ENCODE measurements at places on chromosomes 16 and 17. TPM values are rescaled to one million over a fixed set of nuclear protein-coding genes. Genes with fewer than 3 reads are reported as not detected.

UBE2G1 gene
- total RNA-seq, result 62.9 TPM

MYL11 gene
- total RNA-seq, result 1.5 TPM

GUCY2D gene
- not detected for total RNA-seq

ALOX15 gene
- not detected for total RNA-seq

ABCC6 gene
- total RNA-seq, result not detected

SUZ12 gene
- 24.7 TPM for total RNA-seq

USP10 gene
- 82.3 TPM for total RNA-seq

DNA sequence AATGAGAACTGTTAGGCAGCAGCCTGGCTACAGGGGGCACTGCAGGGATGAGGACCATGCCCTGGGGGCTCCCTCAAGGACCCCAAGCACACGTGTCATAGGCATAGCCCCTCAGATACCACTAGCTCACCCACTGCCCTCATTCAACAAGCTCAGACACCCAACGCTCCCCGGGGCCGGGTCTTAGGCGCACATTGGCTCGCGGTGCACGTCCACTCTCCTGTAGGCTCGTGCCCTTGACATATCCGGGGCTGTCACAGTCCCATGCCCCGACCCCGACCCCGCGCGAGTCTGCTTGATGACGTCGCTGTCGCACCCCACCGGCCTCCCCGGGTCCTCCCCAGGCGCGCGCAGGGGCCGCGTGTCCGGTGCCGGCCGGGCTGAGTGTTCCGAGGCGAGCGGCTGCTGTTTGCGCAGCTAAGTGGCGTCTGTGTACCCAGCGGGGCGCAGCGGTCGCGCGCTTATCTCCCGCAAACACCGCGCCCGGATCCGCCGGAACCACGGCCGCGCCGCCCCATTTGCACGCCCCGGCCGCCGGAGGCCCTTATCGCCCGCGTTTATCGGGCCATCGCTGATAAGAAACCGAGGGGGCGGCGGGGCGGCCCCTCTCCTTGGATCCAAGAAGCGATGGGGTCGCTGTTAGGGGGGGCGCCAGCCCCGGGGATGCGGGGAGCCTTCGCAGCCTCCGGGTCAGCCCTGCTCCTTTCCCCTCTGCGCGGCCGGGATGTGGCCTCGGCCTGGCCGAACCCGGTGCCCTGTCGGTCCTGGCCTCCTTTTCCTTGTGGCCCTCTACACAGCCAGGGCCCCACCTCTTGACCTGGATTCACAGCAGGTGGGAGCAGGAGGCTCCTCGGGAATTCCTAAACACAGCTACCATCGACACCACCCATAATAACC is 20.7 kb upstream of the NAGS start:
- no peak overlapping the region for H3K4me3 ChIP-seq
- H3K27me3 ChIP-seq, result peaks cover 70% of the 10 kb centered on the region
- H3K27ac ChIP-seq, result no peak overlapping the region
- no peak for DNase-seq
- H3K4me1 ChIP-seq, result no peaks in the 10 kb centered on the region
- no peaks in the 10 kb centered on the region for H3K36me3 ChIP-seq

- no peak for DNase-seq
- no peak overlapping the region for H3K4me3 ChIP-seq
- H3K27ac ChIP-seq, result no peak overlapping the region
- no peaks in the 10 kb centered on the region for H3K27me3 ChIP-seq
- H3K36me3 ChIP-seq, result no peaks in the 10 kb centered on the region
Measured at GRCh38 chr16:76571755-76572154, 294.6 kb downstream of the CNTNAP4 start.

DNA sequence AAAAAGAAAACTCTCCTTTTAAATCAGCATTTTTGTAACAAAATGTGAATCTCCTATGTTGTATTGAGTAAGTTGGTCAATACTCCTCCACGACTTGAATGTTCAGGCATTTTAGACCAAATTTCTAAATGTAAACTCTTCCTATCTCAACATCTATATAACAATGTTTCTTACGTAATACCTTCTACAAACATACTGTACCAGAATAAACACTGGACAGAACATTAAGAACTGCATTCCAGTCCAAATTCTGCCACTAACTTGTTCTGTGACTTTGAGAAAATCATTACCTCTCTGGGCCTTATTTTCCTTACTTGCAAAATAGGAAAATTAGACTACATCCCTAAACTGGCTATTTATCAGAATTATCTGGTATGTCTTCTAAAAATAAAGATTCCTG is 40.1 kb downstream of the AKAP10 start:
- H3K36me3 ChIP-seq, result peaks cover 18% of the 10 kb centered on the region
- no peak for DNase-seq
- H3K27ac ChIP-seq, result peak overlapping the region; percentile 3
- H3K27me3 ChIP-seq, result no peaks in the 10 kb centered on the region
- H3K4me3 ChIP-seq, result no peak overlapping the region
- peaks cover 49% of the 10 kb centered on the region for H3K4me1 ChIP-seq

- H3K27ac ChIP-seq, result no peak overlapping the region
- H3K4me3 ChIP-seq, result no peak overlapping the region
- peaks cover 18% of the 10 kb centered on the region for H3K36me3 ChIP-seq
- DNase-seq, result no peak
- H3K4me1 ChIP-seq, result no peaks in the 10 kb centered on the region
Measured at GRCh38 chr17:74393346-74393942, 26.1 kb downstream of the GPR142 start.

GRCh38 chr17:41664587-41665565 is 23.8 kb upstream of the EIF1 start:
- peak overlapping the region; percentile 86 for H3K4me3 ChIP-seq
- DNase-seq, result no peak
- H3K36me3 ChIP-seq, result no peaks in the 10 kb centered on the region
- peaks cover 10% of the 10 kb centered on the region for H3K27me3 ChIP-seq
- no peak overlapping the region for H3K27ac ChIP-seq
- peaks cover 21% of the 10 kb centered on the region for H3K4me1 ChIP-seq

GRCh38 chr16:20409398-20410120 is at the start of gene ACSM5:
TSS of gene ACSM5 (plus strand) at chr16:20409534. CDS start at chr16:20411485, 1,951 bp downstream.
- 0 out of 2 replicates have a peak, but pooled peaks cover 5% of the 10 kb centered on the region for H3K36me3 ChIP-seq
- H3K4me3 ChIP-seq, result no peak within 1 kb of the TSS
- H3K27me3 ChIP-seq, result peaks cover 2% of the 10 kb centered on the region
- no peaks in the 10 kb centered on the region for H3K4me1 ChIP-seq
- no peak within 1 kb of the TSS for H3K27ac ChIP-seq

DNA sequence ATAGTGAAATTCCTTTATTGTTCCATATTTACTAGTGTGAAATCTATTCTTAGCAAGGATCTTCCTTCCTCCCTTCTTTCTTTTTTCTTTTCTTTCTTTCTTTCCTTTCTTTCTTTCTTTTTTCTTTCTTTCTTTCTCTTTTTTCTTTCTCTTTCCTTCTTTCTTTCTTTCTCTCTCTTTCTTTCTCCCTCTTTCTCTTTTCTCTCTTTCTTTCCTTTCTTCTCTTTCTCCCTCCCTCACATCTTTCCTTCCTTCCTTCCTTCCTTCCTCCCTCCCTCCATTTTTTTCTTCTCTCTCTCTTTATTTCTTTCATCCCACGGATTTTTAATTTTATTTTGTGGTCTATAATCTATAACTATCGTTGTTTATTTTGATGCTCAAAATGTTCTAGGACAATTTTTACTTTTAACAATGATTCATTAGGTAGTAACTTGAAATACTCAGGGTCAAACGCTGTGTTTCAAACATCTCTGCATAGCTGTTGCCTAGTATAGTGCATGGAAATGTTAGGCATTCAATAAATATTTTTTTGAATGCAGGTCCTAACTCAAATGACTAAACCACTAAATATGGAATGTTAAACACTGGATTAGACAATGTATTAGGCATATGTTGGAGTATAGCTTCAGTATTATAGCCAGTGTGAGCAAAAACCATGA is 178.3 kb downstream of the MAP2K6 start:
- peak; percentile 89 for DNase-seq
- peak overlapping the region; percentile 73 for H3K4me3 ChIP-seq
- no peaks in the 10 kb centered on the region for H3K27me3 ChIP-seq
- H3K36me3 ChIP-seq, result no peaks in the 10 kb centered on the region
- peak overlapping the region; percentile 90 for H3K27ac ChIP-seq
- peaks cover 64% of the 10 kb centered on the region for H3K4me1 ChIP-seq

DNA sequence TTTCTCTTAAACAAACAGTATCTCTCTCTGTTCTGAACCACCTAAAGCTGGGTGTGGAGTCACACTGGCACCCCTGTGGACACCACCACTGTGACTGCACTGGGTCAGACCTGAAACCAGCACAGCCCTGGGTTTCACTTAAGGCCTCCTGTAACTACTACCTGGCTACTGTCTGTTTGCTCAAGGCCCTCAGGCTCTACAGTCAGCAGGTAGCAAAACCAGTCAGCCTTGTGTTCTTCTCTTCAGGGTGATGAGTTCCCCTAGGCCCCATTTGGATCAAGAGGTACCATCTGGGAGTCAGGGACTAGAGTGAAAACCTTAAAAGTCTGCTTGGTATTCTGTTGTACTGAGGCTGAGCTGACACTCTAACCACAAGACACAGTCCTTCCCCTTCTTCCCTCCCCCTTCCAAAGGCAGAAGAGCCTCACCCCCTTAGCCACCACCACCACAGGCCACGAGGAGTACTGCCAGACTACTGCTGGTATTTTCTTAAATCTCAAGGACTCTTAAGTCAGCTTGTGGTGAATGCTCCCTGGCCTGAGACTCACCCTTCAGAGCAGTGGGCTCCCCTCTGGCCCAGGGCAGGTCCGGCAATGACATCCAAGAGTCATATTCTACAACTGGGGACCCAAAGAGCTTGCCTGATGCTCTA is 153.2 kb upstream of the MON1B start:
- no peak overlapping the region for H3K4me3 ChIP-seq
- no peak overlapping the region for H3K27ac ChIP-seq
- DNase-seq, result no peak
- H3K36me3 ChIP-seq, result no peaks in the 10 kb centered on the region

DNA sequence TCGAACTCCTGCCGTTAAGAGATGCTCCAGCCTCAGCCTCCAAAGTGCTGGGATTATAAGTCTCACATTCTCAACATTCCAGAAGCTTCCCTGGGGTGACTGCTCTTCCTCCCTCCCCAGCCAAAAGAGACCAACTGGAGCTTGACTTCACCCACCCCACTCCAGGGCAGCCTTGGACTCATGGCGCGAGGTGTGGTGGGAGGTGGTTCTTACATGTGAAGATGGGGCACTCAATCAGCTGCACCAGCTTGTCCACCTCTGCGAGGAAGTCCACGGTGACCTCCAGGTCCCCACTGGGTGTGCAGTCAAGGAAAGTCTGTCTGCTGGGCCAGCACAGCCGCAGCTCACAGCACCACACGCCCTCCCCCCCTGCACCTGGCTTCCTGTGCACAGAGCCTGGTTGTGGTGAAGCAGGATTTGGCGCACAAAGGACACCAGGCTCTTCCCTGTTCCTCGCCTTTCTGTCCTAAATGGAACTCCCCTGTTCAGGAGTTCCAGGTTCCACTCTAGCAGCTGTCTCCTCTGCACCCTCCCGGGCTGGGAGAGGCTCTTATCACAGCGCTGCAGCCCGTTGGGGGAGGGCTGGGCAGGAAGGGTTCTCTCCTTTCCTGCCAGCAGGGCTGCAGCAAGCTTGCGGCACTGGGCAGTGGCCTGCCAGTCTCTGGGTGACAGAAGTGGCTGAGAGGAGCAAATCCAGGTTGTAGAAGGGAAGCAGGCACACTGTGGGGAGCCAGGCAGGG is 9.6 kb upstream of the MTSS2 start:
- no peak for DNase-seq
- peaks cover 12% of the 10 kb centered on the region for H3K36me3 ChIP-seq
- peak overlapping the region; percentile 4 for H3K4me3 ChIP-seq
- H3K27ac ChIP-seq, result peak overlapping the region; percentile 77

GRCh38 chr17:49191409-49191916 is 18.9 kb downstream of the GNGT2 start:
- H3K4me1 ChIP-seq, result peaks cover 24% of the 10 kb centered on the region
- H3K27me3 ChIP-seq, result peaks cover 17% of the 10 kb centered on the region
- DNase-seq, result no peak
- H3K36me3 ChIP-seq, result no peaks in the 10 kb centered on the region
- H3K27ac ChIP-seq, result peak overlapping the region; percentile 97
- H3K4me3 ChIP-seq, result peak overlapping the region; percentile 93

DNA sequence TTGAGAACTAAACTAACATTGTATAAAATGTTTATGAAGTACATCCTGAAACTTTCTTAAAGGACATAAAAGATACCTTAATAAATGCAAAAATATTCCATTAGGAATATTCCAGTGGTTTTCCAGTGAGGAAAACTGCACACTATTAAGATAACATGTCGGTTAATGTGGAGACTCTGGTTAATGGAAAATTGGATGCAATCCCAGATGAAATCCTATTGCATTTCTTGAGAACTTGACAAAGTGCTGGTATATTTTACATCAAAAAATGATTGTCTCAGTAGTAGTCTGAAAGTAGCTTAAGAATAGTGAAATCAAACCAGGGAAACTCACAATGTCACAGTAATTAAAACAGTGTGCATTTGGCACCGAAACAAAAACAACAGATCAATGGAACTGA is 202.5 kb upstream of the MON1B start:
- no peak overlapping the region for H3K27ac ChIP-seq
- no peaks in the 10 kb centered on the region for H3K36me3 ChIP-seq
- H3K4me1 ChIP-seq, result no peaks in the 10 kb centered on the region
- H3K27me3 ChIP-seq, result no peaks in the 10 kb centered on the region
- no peak for DNase-seq

GRCh38 chr16:49015225-49015592 is 266.4 kb downstream of the CBLN1 start:
- no peak overlapping the region for H3K4me3 ChIP-seq
- H3K27ac ChIP-seq, result no peak overlapping the region
- DNase-seq, result no peak
- no peaks in the 10 kb centered on the region for H3K4me1 ChIP-seq

DNA sequence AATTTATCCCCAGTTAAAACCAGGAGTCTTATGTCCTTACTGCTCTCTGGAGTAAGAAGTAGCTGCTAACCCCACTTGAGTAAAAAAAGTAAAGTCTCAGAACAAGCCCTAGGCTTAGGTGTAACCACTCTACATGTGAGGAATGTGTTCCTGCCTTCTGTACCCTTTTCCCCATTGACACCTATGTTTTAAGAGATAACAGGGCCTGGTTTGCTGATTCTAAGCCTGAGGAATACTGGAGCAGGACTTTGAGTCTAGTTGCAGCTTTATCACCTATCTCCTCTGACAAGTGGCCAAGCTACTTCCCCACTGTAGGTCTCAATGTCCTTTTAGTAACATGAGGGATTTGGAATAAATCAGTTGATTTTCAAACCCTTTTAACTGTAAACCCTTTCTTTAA is 40.2 kb downstream of the REXO5 start:
- no peak overlapping the region for H3K27ac ChIP-seq
- H3K36me3 ChIP-seq, result peaks cover 8% of the 10 kb centered on the region
- no peak overlapping the region for H3K4me3 ChIP-seq
- no peaks in the 10 kb centered on the region for H3K27me3 ChIP-seq
- peaks cover 21% of the 10 kb centered on the region for H3K4me1 ChIP-seq

DNA sequence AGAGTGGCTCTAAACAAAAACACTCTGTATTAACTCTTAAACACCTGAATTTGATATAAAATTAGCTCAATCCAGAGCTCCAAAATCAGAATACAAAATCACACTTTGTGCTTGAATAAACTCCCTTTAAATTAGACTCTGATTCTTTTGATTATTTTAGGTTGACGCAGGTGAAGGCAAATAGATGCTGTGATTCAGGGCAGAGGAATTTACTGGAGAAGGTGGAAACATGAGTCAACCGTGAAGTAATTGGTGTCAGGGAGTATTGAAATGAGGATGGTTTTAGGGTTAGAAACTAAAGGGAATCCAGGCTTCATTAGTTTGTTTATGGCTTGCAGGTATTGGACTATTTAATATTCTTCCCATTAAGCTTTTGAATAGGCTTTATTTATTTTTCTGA is 37.1 kb upstream of the TEKT1 start:
- H3K27ac ChIP-seq, result no peak overlapping the region
- no peak overlapping the region for H3K4me3 ChIP-seq
- peaks cover 15% of the 10 kb centered on the region for H3K27me3 ChIP-seq
- no peaks in the 10 kb centered on the region for H3K36me3 ChIP-seq

- DNase-seq, result no peak
- H3K4me3 ChIP-seq, result no peak overlapping the region
- H3K36me3 ChIP-seq, result no peaks in the 10 kb centered on the region
- peaks cover 22% of the 10 kb centered on the region for H3K27me3 ChIP-seq
- no peak overlapping the region for H3K27ac ChIP-seq
Measured at GRCh38 chr16:31277659-31278260, 18.0 kb downstream of the ITGAM start.
